CD4-positive, alpha-beta T cell treated with Interleukin-17A for 4 hours (primary cell): ENCODE measurements at places on chromosomes 11 and 22.

DNA sequence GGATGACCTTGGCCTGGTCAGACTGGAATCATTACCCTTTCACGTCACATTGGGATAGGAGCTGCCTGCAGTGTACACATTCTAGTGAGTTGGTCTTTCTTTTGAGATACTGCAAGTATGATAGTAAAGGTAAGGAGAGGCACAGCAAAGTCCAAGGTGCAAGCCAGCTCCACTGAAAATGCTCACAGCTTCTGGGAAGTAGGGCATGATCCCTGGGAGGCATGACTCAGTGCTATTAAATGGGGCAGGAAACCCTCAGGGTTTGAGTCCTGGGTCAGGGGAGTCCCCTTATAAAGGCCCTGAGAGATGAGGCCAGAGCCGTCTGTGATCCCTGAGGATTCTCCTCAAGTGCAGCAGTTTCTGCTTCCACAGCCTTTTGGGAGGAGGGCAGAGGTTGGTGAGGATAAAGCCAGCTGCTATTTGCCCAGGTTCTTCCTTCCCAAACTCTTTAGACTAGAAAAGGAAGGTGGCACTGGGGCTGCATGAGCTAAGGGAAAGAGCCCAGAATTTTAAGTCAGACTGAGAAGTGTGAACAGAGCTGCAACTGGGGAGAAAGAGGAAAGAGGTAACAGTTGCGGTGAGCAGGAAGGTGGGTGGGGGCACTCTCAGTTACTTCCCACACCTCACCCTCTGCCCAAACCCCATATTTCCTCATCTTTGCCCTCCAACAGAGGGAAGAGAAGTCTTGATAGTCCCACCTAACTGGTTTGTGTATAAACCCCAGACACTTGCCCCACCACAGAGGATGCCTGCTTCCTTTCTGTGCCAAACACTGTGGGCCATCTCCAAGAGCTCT is 14.4 kb upstream of the OR52K1 start:
- no peak for DNase-seq

GRCh38 chr11:74392256-74392655 is 6.0 kb downstream of the PGM2L1 start:
- DNase-seq: no peak

DNA sequence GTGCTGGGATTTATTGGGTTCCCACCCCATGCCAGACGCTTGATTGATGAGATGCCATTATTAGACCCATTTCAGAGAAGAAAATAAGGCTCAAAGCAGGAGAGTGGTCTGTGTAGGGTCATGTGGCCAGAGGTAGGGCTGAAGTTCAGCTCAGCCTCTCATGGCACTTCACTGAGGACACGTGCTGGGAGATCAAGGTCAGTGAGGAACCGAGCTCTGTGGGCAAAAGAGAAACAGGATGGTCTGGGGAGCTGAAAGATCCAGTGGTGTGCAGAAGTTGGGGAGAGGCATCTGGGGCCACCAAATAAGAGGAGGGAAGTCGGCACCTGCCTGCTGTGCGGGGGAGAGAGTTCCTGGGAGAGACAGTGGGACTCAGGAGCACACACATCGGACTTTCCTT is 19.6 kb downstream of the RHOD start:
- no peak for DNase-seq

- no peak for DNase-seq
Measured at GRCh38 chr11:23836981-23837380, 659.9 kb upstream of the LUZP2 start.

- no peak for DNase-seq
Measured at GRCh38 chr11:41267451-41267850, 192.0 kb downstream of the LRRC4C start.

GRCh38 chr11:47327025-47327424 is 25.5 kb downstream of the MYBPC3 start:
- no peak for DNase-seq

DNA sequence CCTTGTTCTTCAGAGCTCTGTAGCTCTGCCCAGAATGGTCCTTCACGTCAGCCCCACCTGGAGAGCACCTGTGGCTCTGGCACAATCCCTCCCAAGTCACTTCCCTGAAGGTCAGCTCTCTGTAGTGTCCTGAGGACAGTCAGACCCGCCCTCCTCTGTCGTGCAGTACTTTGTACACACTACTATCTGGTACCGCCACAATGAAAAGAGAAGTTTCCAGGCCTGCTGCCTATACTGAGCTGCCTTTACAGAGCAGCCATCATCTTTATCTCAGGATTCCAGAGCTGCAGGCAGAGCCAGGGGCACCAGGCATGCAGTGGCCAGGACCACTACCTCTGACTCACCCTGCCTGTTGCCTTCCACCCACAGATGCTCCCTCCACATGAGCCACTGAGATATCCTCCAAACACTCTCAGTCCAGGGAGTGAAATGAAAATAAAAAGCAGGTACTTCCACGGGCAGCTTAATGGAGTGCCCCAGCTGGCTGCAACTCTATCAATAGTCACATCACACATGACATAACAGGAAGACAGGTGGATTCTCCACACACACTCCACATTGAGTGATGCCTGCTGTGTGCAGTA is 7.3 kb downstream of the PACSIN2 start:
- DNase-seq: no peak

- DNase-seq: no peak
Measured at GRCh38 chr11:75811485-75811884, 3.5 kb upstream of the UVRAG start.

DNA sequence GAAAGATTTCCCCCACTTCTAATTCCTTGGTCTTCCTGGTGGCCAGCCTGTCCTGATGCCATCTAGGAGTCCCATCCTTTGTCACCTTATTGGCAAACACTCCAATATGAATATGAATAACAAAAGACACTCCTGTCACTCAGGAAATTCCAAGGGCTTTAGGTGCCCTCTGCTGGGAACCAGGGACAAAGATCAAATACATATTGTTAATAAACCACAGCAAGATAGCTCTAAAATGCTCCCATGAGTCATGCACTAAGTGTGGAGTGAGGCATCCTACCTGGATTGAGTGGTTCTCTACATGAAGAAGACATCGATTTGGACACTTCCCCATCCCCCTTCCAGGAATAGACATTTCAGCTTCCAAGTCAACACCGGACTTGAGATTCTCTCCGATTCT is 823.6 kb downstream of the TBC1D22A start:
- no peak for DNase-seq

GRCh38 chr11:34160049-34160721 is 54.8 kb downstream of the NAT10 start:
- DNase-seq: no peak

GRCh38 chr22:47472636-47473035 is 710.2 kb downstream of the TBC1D22A start:
- no peak for DNase-seq

GRCh38 chr11:85742873-85743275 is 56.9 kb upstream of the CCDC89 start:
- DNase-seq: no peak

GRCh38 chr11:116415095-116415494 is 357.7 kb downstream of the BUD13 start:
- DNase-seq: no peak

GRCh38 chr11:8593935-8594909 is at the start of gene STK33:
TSS of gene STK33 (minus strand) at chr11:8594228. CDS start at chr11:8474905, 119,323 bp downstream.
- DNase-seq: no peak

DNA sequence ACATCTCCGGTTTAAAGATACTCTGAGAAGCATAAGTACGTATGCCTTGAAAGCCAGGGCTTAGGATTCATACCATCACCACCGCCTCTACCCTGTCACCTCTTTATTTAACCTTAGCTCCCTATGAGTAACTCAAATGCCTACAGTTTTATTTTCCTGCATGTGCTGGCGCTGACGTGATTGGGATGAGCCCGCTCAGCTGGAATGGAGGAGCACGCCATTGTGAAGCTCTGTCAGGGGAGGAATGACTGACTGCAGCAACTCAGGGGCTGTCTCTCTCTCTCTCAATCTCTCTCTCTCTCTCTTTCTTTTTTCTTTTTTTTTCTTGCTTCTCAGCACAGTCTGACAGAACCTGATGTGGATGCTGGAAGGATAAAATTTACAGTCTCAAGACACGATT is 12.4 kb downstream of the CAVIN3 start:
- DNase-seq: no peak

- no peak for DNase-seq
Measured at GRCh38 chr11:27296497-27296896, 66.5 kb downstream of the CCDC34 start.

- DNase-seq: no peak
Measured at GRCh38 chr11:43941257-43941994, 1.0 kb upstream of the C11orf96 start.

- no peak for DNase-seq
Measured at GRCh38 chr11:106482917-106483785, 405.7 kb downstream of the AASDHPPT start.

- DNase-seq: no peak
Measured at GRCh38 chr11:36567694-36568093, at the start of gene RAG1. TSS of gene RAG1 (plus strand) at chr11:36568007. CDS start at chr11:36573305, 5,298 bp downstream.

- no peak for DNase-seq
Measured at GRCh38 chr22:49116486-49117120, 711.1 kb downstream of the BRD1 start.

GRCh38 chr22:37080438-37080837 is 28.9 kb downstream of the KCTD17 start:
- no peak for DNase-seq

- no peak for DNase-seq
Measured at GRCh38 chr22:42077486-42078125, 1.9 kb upstream of the SMDT1 start.

- no peak for DNase-seq
Measured at GRCh38 chr22:48310289-48310688, 1517.4 kb downstream of the BRD1 start.

GRCh38 chr11:13013054-13013488 is 4.0 kb downstream of the RASSF10 start:
- DNase-seq: no peak

GRCh38 chr11:70473873-70474690 is 75.8 kb downstream of the CTTN start:
- no peak for DNase-seq

- peak; percentile 69 for DNase-seq
Measured at GRCh38 chr11:62556875-62557631, 10.4 kb upstream of the AHNAK start.

GRCh38 chr11:14258221-14258935 is 100.6 kb downstream of the RRAS2 start:
- no peak for DNase-seq

DNA sequence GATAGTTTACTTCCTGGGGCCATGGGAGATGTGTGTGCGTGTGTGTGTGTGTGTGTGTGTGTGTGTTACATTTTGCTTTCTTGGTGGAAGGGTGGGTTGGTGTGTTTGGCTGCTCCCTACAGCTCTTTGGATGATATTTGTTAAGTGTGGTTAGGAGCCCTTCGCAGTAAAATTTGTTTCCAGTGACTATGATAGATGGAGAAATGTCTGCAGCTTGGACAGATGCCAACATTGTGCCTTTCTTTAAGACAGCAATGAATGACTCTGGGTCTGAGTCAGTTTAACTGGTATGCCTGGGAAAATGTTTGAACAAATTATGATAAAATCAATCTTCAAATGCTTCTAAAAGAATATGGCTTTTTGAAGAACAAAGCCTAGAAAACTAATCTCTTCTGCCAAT is 102.7 kb upstream of the TRPC6 start:
- DNase-seq: no peak

DNA sequence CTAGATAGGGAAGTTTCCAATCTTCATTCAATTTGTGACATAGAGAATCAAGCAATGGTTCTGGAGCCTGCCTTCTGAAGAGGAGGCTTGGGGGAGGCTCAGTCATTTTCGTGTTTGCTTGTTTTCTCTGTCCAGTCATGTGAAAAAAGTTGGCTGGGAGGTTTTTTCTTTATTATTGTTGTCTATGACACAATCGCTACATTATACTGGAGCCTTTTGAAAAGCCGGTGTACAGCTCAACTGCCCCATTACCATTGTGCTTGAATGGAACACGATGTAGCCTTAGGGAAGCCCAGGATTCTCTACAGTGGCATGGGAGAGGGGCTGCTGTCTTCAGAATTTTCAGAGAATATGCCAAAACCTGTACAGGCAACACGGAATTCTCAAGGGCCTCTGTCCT is 57.9 kb upstream of the NCAM1 start:
- no peak for DNase-seq

DNA sequence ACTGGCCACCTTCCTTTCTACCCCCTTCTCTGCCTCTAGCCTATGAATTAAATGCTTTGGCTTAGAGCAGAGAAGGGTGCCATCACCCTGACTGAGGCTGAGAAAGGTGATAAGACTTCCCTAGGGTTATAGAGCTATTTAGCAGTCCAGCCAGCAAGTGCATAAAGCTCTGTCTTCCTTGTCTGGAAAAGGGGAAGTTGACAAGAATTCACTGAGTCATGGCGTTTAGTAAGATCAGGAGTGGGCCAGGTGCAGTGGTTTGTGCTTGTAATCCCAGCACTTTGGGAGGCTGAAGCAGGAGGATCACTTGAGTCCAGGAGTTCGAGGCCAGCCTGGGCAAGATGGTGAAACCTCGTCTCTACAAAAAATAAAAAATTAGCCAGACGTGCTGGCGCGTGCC is 63.1 kb downstream of the LHFPL7 start:
- no peak for DNase-seq
